ENCODE measurements at places on chromosomes 7 and 10. TPM values are rescaled to one million over a fixed set of nuclear protein-coding genes. Genes with fewer than 3 reads are reported as not detected.

DNA sequence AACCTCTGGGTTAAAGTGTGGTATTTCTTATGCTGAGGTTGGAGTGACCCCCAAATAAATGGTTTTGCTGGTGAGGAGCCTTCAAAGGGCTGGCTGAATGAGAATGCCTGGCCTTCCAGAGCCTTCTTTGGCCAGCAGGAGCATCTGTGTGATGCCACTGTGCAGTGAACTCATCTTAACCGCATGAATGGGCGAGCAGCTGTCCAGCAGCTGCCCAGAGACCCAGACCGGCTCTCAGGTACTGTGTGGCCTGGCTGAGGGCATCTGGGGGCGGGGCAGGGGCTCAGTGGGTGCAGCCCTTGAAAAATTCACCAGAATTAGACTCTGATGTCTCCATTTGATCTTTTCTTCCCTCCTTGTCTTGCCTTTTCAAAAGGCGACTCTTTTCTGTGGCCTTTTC, 59.0 kb downstream of the SYPL1 start:
- no peak for DNase-seq

GRCh38 chr7:147595042-147595441, 995.5 kb upstream of the C7orf33 start:
- no peak for DNase-seq

TMEM270 gene
- total RNA-seq = not detected

GRCh38 chr7:146510088-146510680, 393.6 kb downstream of the CNTNAP2 start:
- DNase-seq = no peak

- DNase-seq = no peak
These were observed 146.5 kb downstream of the GLRX3 start for GRCh38 chr10:130282492-130283218.

- no peak for DNase-seq
These were observed 572 bp downstream of the ATP5MF start for GRCh38 chr7:99465421-99465768.

SYT15B gene
- 0.24 TPM for total RNA-seq

GRCh38 chr7:35035511-35035961, 1.7 kb downstream of the DPY19L1 start:
- DNase-seq = no peak

- DNase-seq = no peak
These were observed 85.6 kb downstream of the CHST15 start for GRCh38 chr10:124007773-124008145.

AGMO gene
- 0.83 TPM for total RNA-seq

PDSS1 gene
- total RNA-seq = 18.4 TPM

DNA sequence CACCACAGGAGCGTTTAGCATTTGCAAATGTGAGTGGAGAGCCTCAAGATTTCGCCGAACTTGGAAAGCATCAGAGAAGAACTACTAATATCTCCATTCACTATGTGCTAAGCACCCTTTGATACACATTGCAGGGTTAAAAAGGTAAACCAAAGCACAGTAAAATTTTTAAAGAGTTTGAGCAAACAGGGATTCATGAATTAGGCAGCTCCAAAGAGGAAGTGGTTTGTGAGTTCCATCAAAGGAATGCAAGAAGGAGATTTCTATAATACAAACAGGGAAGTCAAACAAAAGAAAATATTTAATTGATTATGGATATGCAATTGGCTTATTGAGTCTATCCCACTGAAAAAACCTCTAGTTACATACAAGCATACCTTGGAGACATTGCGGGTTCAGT, 81.1 kb upstream of the TMEM72 start:
- no peak for DNase-seq

DNA sequence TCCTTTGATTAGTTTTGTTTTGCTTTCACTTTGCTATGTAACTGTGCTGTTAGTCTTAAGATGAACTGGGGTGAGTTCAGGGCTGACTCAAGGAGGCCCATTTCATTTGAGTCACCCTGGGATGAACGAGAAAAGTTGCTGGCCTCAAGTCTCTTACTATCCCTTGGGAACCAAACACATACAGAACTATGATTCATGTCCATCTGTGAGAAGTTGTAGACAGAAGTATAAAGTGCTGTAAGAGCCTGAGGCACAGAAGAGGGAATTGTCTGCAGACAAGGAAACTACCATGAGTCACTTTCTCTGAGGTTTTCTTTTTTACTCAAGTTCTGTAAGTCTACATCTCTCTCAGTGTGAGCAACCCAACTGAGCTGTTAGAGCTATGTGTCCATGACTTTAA, 179.8 kb upstream of the CSTF2T start:
- no peak for DNase-seq

GRCh38 chr10:70328018-70328417, 44.2 kb upstream of the NPFFR1 start:
- no peak for DNase-seq

DNA sequence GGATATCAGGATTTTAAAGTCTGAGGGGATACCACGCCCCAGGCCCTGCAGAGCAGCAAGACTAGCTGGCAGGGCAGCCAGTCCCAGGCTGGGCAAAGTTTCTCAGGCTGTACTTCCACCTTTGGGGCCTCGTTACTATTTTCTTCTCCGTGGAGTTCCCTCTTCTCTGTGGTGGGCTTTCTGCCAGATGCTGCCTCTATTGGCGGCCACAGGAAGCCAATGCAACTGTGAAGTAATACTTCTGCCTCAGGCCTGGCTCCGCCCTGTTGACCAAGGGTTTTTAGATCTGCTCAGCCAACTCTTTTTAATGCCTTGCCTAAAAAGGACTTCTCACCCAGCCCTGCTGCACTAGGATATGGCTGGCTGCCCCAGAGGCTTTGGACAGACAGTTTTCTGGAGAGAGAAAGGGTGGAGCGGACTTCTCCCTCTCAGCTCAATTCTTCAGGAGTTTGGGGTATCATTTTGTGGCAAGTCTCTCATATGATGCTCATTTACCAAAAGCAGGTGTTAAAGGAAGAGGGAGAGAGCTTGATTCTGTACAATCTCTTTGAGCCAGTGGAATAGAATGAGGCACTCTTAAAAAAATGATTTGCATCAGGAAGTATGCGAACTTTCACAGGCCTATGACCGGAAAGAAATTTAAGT, 67.4 kb downstream of the HHEX start:
- DNase-seq = peak; percentile 63

GRCh38 chr7:157643525-157643970, 306.7 kb downstream of the DNAJB6 start:
- DNase-seq = no peak

RBP3 gene
- not detected for total RNA-seq

GRB10 gene
- 108 TPM for total RNA-seq

DNA sequence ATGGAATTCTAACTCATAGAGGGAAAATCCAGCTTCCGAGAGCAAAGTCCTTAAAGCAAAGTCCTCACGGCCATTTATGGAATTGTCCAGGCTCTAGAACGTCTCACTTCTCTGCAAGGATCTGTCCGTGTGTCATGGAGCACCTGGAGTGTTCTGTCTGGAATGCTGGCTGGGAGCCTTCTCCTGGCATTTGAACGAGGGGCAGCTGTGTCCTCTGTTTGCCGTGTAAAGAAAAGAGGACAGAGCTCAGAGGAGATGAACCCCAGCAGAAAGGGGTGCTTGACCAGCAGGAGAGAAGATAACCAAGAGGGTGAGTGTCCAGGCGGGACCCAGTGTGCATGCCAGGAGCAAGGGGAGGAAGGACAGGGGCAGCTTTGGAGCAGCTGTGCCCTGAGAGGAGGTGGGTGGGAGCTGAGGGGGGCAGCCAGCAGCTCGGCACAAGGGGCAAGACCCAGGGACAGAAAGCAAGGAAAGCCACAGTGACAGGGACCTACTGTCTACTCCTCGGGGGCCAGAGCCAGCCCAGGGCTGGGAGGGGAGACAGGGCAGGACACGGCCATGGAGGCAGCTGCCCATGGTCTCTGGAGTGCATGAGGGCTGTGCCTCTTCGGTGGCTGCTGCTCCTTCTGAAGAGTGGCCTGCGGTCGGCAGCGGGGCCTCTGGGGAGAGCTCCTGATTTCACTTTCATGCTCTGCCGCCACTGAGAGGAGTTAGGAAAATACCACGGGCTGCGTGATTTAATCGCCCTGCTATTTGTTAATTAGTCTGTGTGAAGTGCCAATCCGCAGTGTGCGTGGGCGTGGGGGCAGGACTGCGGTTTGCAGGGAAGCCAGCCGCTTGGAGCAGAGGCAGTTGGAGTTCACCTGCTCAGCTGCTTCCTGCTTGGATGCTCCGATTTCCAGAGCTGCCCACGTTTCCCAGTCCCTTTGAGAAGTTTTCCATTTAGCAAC, 149.3 kb upstream of the SHH start:
- no peak for DNase-seq

DNA sequence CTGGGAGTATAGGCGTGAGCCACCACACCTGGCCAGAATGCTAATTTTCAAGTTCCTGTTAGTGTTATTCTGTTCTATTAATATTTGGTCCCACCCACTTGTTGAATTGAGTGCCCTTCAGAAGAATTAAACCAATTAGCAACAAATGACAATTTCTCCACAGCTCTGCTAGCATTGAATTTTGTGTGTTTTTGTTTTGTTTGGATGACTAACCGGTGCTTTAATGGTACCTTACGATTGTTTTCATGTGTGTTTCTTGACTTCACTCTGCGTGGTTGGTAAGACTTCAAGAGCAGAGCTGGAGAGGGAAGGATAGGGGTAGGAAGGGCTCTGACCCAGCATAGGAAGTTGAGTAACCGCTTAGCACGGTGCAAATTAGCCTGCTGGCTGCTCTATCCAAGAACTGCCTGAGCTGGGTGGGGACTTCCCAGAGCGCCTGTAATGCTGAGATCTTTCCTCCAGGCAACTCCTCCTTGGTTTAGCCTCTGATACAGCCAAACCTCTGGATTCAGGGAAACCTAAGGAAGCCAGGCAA, 4.6 kb downstream of the ARPC1B start:
- DNase-seq = no peak

DNA sequence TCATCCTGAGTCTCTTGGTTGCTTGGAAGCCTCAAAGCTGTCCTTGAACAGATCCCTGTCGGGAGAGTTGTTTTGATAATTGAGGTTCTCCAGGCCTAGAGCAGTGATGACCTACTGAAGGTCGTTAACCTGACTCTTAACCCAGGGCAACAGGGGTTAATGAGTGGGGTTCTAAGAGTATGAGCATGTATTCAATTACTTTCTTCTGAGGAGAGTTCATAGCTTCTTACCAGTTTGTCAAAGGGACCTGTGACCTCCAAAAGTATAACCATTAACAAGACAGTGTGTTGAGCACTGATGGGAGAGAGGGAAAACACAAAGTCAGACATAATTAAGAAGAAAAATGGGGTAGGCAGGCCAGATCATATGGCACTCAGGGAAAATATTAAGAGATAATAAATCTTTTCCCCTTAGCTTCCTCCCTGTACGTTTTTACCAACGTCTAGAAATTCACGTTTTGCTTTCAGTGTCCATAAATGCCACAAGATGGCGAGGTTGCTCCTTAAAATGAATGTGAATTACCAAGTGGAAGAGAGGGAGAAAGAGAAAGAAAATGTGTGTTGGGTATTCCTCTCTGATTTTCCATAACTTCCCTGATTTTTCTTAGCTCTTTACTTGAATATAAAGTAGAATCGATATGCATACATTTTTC, 97.6 kb downstream of the SUGCT start:
- no peak for DNase-seq

PMS2 gene
- total RNA-seq = 18.4 TPM

DNA sequence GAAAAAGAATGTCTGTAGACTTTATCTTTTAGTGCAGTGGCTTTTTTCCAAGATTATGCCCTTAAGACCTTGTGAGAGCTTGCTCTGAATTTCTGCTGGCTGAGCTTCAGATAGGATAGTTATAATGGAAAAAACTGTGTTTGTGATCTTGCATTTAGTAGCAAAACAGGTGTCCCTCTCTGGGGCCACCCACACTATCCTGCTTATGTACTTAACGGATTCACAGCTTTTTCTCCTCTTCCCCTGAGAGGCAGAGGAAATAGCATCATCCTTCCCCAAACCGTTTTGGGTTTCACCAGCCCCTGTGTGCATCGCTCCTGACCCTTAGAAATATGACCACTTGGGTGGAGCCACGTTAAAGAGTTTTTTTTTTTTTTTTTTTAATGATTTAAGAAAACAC, 101.2 kb downstream of the RAB18 start:
- no peak for DNase-seq

TMEM229A gene
- total RNA-seq = 0.46 TPM

SPDYE1 gene
- not detected for total RNA-seq

CC2D2B gene
- total RNA-seq = 0.72 TPM

KLF14 gene
- total RNA-seq = not detected

DNA sequence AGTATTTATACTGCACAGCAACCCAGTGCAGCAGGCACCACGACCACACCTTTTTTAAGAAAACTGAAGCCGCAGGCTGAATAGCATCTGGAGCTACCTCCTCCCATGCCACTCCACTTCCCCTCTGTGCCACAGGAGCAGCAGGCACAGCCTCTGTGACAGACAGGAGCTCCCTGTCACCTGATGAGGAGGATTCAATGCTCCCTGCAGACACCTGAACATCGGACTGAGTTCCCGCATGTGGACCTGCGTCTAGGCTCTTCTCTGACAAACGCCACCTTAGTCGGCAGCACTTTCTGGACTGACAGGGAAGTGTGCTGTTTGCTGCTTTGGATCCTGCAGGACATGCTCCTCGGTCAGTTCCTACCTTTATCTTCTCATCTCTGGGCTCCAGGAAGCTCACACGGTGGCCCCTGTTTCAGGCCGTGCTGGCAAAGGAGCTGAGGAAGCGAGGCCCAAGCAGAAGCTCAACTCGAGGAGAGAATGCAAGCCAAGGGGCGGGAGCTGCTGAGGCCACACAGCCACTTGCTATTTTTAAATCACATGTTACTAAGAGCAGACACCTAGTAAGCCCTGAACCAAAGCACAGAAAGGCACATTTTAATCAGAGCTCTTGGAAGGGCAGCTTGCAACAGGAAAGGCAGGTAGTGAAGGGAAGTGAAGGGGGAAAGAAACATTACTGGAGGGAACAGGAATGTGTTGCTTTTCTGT, 56.6 kb downstream of the VOPP1 start:
- DNase-seq = no peak

DNA sequence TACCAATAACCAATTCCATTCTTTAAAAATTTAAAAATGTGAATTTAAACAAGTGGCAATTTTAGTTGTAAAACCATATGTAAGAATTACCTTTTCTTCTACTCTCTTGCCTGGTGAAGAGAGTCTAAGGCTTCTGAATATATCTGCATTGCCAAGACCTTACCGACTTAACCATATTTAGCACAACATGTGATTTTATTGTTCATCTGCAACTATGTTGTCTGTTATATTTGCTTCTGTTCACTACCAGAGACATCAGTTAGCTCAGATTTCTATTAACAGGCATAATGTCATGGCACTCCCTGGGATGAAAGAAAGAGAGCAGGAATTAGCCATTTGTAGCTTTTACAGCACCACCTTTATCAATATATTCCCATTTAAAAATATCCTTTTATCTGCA, 55.3 kb downstream of the CHN2 start:
- DNase-seq = no peak

ZNF736 gene
- not detected for total RNA-seq

- DNase-seq = no peak
These were observed 69.0 kb upstream of the NPVF start for GRCh38 chr7:25297278-25297677.

All from H9 (cell line).